CD8-positive, alpha-beta memory T cell (primary cell): ENCODE measurements at places on chromosomes 11 and 22.

DNA sequence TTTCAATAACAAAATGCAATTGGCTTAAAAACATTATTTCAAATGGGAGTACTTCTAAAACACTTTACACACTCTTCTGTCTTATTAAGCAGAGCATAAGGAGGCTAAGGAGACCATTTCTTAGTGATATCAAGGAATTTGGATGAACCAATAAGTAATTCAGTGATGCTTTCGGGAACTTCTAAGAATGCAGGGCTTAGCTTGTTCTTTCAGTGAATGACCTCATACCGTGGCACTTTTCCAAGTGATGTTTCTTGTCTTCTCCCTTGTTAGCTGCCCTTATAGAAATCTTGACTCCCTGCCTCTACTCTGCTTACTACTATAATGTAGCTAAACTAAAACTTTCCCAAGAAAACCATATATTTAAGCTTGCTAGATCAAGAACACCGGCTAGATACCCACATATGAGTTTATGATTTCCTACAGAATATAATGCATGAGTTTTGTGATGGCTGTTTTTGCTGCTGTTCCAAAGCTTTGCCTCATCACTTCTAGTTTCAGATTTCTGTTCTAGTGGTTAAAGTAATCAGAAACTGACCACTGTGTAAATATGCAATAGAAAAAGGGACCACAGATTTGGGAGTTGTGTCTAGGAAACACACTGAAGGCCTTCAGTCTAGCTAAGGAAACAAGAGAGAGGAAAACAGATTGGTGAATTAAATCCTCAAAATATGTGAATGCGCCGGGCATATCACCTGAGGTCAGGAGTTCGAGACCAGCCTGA lies 37.5 kb upstream of the STK33 start:
- DNase-seq: no peak

- no peak for DNase-seq
Observed at GRCh38 chr22:39689421-39689820, 118.9 kb downstream of the CACNA1I start.

DNA sequence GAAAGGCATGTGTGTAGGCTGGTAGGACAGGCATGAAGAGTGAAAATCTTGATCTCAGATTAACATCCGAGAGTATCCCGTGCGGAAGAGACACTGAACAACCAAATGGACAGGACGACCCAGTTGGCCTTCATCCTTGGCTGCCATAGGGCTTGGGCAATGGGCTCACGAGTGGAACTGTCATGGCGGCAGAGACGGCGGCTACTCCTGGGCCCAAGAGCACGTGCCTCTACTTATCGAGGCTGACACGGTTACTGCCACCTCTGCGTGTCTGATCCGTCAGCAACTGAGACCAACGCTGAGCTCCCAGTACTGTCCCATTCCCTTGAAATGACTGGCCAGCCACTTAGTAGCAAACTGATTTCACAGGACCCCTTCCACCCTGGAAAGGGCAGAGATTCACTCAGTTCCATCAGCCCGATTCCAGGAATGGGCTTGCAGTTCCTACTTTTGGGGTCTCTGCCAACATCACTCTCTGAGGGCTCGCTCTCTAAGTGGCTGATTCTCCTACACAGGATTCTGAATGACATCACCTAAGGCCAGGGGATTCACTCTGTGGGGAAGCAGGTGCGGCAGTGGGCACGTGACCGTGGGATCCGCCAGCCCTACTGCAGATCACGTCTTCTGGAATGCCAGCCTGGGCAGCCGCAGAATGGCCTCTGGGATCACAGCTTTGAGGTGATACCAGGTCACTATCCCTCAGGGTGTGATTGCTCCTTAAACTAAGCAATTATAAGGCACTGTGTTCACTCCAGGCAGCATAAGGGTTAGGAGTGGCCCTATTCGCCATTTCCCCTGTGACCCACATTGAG lies 97.8 kb downstream of the RPS6KA4 start:
- DNase-seq: no peak

GRCh38 chr22:48838376-48838775 lies 989.3 kb downstream of the BRD1 start:
- no peak for DNase-seq

DNA sequence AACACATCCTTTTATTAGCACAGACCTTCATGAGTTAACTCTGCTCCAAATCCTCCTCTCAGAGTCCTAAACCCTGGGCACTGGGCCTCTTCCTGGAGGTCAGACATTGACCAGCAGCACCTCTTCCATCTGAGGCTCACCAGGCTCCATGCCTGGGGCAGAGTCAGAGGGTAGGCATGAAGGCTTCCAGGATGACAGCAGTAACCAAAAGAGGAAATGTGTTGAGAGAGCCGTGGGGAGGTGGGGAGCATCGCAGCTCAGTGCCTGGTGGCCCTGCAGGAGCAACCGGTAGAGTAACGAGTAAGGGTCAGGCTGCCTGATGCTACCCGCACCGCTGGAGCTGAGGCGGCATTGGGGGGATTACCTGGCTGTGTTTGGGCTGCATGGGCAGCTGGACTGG lies 9.4 kb upstream of the NAV2 start:
- DNase-seq: no peak

GRCh38 chr11:64793271-64794160 lies 9.5 kb downstream of the MAP4K2 start:
- DNase-seq: no peak

DNA sequence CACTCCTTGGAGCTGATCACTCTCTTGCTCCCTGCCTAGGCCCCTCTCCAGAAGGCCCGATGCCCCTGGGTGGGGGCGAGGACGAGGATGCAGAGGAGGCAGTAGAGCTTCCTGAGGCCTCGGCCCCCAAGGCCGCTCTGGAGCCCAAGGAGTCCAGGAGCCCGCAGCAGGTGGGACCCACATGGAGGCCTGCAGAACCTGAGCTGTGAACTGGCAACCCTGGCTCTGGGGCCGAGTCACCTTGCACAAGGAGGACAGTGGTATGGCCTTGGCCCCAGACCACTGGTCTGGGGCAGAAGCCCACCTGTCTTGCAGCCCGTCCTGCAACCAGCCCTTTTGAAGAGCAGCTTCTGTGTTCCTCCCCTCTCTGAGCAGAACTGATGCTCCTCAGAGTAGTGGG lies 6.2 kb downstream of the SCO2 start:
- DNase-seq: no peak

- DNase-seq: no peak
Observed at GRCh38 chr11:130785380-130786116, 130.7 kb downstream of the SNX19 start.

GRCh38 chr11:116557282-116557681 lies 215.5 kb downstream of the BUD13 start:
- DNase-seq: no peak

DNA sequence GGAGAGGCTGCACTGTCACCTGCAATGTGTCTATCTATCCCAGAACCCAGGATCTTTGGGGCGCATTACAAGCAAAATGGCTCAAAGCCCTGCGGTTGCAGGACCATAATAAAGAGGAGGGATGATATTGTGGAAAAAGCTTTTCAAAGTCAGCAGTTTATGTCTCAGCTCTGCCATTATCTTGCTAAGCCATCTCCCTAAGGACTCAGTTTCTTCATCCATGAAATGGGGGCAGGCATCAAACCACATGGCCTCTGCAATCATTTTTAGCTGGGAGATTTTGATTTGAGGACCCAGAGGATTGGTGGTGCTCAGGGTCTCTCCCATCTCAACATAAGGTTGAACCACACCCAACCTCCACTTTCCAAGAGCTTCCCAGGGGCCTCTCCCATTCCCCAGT lies 513.8 kb downstream of the MIAT start:
- DNase-seq: no peak

DNA sequence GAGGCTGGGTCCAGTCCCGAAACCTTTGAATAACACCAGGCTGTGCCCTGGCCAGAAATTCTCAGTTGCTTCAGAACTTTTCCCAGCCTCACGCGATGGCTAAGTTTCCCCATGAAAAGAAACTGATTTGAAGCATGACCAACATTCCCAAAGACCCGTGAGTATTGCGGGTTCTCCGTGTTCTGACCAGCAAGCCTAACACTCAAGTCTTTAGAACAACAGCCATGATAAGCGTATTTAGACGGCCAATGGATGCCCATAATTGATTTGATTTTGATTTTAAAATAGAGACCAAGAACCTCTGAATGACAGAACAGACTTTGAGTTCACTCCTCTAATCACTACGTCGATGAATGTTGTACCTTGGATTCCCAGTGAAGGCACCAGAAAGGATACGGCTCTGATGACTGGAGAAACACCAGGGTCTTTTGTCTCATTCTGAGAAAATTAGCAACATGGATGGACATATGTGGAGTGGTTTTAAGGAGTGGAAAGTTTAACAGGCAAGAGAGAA lies 43.9 kb downstream of the ZNF280B start:
- DNase-seq: no peak

DNA sequence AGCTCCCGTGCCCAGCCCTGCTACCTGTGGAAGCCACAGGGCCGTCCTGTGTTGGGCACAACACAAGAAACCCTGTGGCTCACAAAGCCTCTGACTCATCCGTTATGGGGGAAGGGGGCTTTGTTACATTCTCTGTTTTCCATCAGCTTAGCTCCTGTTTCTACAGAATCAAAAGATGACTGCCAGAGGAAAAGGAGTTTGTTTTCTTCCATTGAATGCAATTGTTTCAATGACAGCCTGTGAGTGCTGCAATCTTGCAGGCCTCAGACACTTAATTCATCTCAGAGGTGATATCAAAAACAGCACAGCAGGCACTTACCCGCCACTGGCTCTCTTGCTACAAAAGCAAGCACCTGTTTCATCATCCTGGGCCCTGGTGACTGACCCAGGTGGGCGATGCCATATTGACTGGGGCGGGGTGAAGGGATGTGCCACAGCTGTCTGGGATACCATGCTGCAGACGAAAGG lies 194.3 kb downstream of the OPCML start:
- DNase-seq: no peak

DNA sequence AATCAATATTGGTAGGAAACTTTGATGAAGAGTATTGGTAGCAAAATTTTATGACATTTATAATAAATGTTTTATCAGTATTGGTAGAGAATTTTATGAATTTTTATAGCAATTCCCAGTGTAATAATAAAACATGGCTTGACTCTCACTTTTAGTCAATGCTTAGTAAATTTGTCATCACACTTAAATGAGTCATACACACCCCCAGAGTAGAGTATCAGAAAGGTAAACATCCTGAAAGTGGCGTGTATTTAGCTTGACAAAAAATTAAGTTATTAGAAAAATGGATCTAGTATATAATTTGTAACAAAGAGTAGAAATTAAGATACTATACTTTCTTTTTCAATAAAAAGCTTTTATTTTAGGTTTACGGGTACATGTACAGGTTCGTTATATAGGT lies 2.6 kb downstream of the MS4A3 start:
- DNase-seq: no peak

GRCh38 chr11:33040862-33041453 lies 1.6 kb downstream of the TCP11L1 start:
- no peak for DNase-seq

DNA sequence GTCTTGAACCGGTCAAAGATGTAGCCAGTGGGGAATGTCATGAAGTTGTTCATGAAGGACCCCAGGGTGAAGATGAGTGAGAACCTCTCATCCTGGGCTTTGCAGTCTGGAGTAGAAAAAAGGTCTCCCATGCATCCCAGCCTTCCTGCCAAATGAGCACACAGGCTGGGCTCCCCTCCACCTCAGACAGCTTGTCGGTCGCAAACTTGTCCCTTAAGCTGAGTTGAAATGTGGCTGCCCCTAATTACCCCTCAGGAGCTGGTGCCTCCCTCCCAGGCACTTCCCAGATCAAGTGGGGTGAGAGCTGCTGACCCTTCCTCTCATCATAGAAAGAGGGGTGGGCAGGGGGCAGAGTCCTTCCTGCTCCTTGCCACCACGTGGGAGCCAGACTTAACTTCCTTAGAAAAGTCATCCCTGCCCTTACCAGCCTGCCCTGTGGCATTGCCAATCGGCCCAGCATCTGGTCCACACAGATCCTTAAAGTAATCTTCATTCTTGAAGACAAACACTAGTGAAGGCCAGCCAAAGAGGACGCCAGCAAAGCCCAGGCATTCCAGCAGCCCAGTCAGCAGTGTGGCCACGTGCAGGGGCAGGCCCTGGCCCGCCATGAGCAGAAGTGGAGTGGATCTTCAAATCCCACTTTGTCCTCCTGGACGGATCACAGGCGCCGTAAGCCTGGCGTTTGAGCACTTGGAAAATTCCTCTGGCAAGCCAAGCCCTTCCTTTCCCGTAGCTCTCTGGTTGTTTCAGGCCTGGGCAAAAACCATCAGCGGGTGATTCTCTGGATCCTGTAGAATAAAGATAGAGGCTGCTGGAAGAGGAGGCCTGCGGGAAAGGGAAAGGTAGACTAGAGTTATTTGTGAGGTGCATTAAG lies 1.1 kb downstream of the SLC43A3 start:
- no peak for DNase-seq

- DNase-seq: no peak
Observed at GRCh38 chr11:134661660-134662059, 249.6 kb upstream of the B3GAT1 start.

DNA sequence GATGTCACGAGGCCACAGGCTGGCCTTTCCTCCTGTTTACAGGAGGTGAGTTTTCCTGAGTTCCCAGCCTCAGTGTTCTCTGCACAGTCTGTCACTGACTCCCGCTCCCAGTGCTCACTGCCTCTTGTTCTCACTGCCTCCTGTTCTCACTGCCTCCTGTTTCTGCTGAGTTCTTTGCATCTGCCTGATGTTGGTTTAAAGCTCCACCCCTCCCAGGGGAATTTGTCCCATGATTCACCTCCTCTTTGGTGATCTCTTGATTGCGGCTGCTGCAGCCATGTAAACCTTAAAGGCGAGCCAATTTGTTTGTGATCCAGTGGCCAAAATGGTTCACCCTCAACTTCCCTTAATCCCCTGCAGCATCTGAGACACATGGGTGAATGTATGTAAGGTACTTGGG lies 6.0 kb upstream of the TUBA8 start:
- no peak for DNase-seq

- no peak for DNase-seq
Observed at GRCh38 chr11:38278457-38279141, 1680.6 kb upstream of the RAG2 start.

DNA sequence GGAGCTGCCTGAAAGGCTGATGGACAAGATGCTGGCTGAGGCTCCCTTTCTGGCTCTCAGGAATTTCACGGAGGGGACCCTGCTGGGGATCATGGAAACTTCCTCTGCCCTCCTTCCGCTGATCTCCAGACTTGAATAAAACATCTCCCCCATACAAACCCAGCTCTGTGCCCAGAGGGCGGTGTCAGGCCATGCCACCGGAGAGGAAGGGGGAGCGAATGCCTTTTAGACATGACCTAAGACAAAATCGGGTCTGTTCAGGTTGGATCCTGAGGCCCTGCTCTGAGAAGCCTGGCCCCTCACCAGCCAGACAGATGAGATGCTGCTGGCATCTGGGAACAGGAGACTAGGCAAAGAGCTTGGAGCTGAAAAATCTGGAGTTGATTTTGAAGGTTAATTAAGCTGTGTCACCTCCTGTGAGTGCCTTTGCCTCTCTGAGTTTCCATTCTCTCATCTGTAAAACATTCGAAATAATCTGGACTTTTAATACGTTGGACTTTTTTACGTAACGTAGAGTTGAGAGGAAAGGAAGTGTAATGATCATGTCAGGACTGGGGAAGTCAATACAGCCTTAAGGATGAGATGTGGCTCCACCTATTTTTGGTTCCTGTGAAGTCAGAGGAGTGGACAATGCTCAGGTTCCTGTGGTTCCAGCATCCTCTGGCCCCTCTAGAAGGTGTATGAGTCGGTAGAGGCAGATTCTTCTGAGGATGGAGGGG lies 163.6 kb downstream of the ST3GAL4 start:
- no peak for DNase-seq
